ENCODE measurements at places on chromosomes 7 and 10.

DNA sequence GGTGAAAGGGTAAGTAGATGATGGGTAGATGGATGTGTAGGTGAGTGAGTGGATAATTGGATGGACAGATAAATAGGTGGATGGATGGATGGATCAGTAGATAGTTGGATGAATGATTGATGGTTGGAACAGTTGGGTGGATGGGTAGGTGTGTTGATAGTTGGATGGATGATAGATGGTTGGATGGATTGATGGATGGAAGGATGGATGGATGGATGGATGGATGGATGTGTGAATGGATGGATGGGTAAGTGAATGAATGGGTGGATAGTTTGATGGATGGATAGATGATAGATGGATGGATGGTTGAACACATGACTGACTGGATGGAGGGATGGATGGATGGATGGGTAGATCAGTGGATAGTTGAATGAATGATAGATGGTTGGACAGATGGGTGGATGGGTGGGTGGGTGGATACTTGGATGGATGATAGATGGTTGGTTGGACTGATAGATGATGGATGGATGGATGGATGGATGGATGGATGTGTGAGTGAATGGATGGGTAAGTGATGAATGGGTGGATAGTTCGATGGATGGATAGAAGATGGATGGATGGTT is 37.0 kb downstream of the PDGFA start:
- no peak for DNase-seq

DNA sequence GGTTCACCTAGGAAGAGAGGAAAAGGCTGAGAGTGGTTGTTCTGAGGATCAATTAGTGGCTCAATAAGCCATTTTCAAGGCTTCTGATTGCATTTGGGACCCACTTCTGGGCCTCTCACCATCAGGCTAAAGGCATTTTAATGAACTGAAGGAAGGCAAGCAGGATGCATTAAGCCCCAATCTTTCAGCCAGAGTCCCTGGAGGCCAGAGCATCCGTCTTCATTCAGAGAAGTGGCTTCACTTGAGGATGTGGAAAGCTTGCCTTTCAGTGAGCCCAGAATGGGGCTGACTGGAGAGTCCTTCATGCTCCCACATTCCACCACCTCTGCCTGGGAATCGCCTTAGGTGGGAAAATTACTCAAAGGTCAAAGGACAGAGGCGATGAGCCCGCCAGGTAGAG is 41.8 kb downstream of the COL17A1 start:
- no peak for DNase-seq

- peak; percentile 85 for DNase-seq
These were observed 58.2 kb upstream of the LYZL2 start for GRCh38 chr10:30687698-30688213.

DNA sequence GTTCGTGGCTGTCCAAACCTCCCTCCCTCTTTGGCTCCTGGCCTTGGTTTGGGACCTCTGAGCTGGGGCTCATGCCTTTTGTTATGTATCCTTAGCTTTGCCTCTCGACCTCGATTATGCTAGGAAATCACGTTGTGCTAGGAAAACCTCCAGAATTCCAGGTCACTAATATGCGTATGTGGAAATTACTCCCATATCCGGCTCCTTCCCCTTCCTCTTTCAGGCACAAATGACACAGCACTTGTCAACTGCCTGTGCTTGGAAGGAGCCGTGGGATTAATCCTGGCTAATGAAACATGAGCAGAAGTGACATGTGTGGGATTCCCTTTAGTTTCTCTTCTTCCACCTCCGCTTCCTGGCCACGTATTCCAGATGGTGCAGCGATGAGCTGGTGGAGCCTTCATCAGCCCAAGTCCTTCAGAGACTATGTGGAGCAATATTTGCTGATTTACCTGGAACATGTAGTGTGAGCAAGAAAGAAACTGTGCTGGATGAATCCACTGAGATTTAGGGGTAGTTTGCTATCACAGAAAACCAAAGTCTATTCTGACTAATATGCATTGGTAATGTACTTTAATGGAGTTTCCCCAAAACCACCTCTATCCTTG is 149.2 kb downstream of the REEP3 start:
- no peak for DNase-seq

DNA sequence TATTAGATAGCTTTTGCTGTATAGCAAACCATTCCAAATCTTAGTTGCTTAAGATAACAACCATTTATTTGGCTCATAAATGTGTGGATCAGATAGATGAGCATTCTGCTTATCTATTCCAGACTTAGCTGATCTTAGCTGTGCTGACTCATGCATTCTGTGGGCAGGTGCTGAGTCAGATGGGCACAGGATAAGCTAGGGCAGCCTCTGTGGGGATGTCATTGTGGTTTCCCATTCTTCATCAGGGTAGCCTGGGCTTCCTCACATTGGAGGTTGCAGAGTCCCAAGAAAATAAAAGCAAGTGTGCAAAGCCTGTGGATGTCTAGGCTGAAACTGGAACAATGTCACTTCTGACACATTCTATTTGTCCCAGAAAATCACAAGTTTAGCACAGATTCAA is 917.0 kb downstream of the TYW1 start:
- no peak for DNase-seq

- DNase-seq = no peak
These were observed 120.7 kb downstream of the TRRAP start for GRCh38 chr7:98998821-98999725.

DNA sequence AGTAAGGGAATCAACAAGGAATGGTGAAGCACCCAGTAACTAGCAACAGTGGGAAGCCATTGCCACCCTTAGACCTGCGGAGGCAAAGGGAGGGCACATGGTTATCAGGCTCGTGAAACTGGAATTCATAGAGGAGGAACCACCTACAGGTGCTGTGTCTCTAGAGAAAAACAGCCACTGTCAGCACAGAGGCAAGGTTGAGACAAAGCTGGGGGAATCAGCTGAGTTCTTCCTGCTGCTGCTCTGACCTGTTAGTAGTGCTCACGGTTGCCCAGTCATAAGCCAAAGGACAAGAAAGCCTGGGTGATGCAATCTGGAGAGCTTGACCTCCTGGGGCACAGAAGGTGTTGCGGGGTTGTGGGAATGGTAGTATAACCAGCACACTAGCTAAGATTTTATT is 110.1 kb downstream of the TPST1 start:
- DNase-seq = no peak

DNA sequence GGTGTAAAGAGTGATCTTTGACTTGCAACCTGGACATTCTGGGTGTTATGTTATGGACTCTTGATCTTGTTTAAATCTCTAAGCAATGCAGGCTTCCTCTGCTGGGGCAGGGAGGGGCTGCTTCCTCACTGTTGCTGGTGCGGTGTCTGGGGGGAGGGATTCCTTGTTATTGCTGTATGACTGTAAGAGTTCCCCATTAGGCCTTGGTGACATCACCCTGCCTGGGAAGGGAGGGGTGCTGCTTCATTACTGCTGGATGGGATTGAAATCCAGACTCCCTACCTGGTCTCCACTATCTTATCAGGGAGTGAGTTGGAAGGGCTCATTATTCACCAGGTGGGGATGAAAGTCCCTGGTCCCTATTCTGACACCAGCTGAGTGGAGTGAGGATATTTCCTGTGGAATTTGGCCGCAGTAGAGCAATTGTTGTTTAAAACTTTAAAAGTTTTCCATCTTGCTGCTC is 8.8 kb downstream of the OGDH start:
- DNase-seq = no peak

GRCh38 chr10:117417196-117417595 is 42.0 kb upstream of the PDZD8 start:
- no peak for DNase-seq

DNA sequence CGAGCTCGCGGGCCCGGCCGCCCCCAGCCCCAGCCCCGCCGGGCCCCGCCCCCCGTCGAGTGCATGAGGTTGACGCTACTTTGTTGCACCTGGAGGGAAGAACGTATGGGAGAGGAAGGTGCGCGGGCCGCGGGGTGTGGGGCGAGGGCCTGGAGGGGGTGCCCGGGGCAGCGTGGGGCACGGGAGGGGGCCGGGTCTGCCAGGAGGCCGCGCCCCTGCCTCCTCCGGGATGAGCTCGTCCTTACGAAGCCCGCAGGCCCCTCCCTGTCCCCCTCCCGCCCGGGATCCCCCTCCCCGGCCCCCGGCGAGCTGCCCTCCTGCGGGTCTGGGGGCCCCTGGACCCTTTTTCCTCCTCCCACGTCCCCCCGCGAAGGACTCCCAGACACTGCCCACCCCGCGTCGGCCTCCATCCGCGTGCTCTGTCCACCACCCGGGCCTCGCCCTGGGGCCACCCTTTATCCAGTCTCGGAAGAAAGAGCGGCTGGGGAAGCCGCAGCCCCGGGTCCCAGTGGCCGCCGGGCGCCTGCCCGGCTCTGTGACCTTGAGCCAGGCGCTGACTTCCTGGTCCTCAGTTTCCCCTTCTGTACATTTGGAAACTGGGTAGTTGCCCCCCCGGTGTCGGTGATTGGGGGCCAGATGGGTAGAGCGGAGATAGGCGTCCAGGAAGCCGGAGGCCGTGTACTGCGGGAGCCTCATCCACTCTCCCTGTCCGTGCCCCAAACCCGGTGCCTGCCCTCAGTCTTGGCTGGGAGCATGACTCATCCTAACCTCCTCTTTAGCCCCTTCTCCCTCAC is 521 bp downstream of the LIMK1 start:
- DNase-seq = no peak

DNA sequence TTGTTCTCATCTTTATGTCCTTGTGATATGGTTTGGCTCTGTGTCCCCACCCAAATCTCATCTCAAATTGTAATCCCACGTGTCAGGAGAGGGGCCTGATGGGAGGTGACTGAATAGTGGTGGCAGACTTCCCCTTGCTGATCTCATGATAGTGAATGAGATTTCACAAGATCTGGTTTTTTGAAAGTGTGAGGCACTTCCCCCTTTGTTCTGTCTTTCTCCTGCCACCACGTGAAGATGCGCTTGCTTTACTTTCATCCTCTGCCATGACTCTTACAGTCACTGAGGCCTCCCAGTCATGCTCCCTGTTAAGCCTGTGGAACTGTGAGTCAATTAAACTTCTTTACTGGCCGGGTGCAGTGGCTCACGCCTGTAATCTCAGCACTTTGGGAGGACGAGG is 161.0 kb downstream of the HERPUD2 start:
- no peak for DNase-seq

GRCh38 chr7:66576646-66577045 is 52.0 kb upstream of the KCTD7 start:
- DNase-seq = no peak

DNA sequence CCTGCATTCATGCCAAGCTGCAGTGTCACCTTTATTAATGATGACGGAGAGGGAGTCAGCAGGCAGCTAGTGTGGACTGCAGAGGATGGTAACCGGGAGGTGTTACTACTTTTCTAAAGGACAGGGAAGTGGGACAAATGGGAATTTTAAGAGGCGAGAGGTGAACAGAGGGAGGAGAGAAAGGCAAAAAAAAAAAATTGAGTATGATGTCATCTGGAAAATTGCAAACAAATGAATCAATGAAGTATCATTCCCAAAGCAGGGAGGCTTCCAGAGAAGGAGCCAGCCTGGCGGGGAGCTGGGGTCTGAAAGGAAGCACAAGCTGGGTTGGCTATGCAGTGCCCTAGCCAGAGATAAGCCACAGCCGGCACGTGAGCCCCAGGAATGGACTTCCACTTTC is 12.9 kb downstream of the FRG2B start:
- DNase-seq = no peak

GRCh38 chr7:157650801-157651200 is 314.0 kb downstream of the DNAJB6 start:
- DNase-seq = no peak

- no peak for DNase-seq
These were observed at the start of gene MMD2 for GRCh38 chr7:4958477-4959301. Gene MMD2 (minus strand): TSS chr7:4959187. CDS start chr7:4959017, 170 bp downstream.

DNA sequence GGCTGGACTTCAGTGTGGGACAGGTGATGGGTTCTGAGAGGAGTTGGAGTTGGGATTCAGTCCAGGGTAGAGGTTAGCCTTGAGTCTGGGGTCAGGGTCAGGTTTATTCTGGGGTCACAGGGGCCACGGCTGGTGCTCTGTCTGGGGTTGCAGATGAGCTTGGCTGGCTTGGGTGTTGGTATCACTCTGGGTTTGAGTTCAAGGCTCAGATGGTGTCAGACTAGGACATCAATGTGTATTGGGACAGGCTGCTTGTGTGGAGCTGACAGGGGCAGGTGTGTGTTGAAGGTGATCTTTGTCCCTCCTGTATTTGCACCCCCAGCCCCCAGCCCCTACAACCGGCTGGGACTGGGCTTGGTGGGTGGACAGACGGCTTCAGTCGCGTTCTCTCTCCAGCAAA is 26.8 kb downstream of the TMEM270 start:
- DNase-seq = no peak

- DNase-seq = no peak
These were observed 230.4 kb upstream of the TMEM72 start for GRCh38 chr10:44680764-44681163.

DNA sequence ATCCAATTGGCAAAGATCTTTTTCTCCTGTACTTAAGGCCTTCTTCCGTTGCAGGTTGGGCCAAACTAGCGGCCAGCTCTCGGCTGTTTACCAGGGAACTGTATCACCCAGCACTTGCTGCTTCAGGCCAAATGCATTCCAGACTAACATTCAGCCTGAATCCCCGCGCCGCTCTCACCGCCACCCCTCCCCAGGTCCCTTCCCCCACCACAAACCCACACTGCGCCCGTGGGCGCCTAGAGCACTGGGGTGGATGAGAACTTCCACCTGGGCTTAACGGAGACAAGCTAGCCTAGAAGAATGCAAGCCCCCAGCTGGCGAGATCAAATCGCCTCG is 676 bp downstream of the TCAF1 start:
- DNase-seq = no peak

- DNase-seq = no peak
These were observed 138.1 kb upstream of the ZNF92 start for GRCh38 chr7:65235586-65235985.

DNA sequence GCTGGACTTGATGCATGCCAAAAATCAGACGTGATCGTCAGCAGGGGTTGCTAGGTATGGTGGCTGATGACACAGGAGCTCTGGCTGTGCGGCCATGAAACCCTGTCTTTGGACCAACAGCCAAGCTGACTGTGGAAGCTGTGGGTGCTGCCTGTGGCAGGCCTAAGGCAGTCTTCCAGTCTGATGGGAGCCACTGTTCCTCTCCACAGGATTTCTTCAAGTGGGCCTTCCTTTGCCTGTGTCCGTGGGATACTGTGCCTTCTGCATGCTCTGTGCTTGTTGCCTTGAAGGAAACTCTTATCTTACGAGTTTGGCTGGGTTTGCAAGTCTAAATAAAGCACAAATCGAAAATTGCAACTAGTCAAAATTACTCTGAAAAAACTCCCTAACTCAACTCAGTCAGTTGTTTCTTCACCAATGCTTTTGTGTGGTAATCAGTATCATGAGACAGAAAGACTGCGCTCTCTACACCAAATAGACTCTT is 101.9 kb upstream of the PDLIM1 start:
- no peak for DNase-seq

DNA sequence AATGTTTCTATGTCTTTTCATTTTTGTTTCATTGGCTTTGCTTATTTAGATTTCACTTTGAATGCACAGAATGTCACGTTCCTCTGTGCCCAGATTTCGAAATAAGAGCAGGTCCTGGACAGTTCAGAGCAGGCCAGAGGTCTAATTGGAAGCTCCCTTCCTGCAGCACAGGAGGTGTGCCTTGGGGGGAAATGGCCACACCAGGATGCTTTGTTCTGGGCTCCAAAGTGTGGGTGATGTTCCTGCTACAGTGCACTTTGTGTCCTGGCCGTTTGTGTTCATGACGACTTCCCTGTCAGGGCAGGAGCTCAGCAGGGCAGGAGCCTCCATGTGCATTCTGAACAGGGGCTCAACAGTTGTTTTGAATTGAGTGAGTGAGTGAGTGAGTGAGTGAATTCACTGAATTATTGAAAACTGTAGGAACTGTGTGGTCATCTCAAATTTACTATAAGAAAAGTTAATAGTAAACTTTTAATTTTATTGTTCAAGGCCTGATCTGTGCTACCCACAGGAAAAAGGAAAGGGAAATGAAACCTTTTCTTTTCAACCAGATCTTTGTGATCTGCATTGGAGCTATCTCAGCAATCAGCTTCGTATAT is 109.5 kb upstream of the GJD4 start:
- DNase-seq = no peak

Measured in activated T-cell treated with anti-CD3 and anti-CD28 coated beads, Interleukin-2, amount 50 U/mL, for 4 hours (primary cell).